ENCODE measurements at places on chromosomes 5 and 9.

DNA sequence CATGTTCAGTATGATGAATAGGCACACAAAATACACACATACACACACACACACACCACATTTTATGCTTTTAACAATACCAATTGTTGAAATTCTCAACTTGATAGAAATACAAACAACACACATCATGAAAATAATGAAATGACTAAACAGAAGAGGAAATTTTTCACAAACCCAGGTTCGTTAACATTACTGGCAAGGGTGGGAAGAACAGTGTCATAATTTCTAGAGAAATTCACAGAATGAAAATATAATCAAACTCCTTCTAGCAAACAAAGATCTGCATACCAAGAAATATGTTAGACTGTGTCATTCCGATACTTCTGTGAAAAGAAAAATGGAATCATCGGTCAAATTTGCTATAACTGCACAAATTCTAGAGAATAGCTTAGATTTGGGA lies 41.9 kb downstream of the ST8SIA4 start:
- DNase-seq = no peak

DNA sequence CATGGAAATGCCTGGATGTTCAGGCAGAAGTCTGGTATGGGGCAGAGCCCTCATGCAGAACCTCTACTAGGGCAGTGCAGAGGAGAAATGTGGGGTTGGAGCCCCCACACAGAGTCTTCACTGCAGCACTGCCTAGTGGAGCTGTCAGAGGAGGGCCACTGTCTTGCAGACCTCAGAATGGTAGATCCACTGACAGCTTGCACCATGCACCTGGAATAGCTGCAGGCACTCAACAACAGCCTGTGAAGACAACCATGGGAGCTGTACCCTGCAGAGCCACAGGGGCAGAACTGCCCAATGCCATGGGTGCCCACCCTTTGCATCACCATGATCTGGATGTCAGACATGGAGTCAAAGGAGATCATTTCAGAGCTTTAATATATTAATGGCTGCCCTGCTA lies 36.9 kb downstream of the TRIP13 start:
- no peak for DNase-seq

DNA sequence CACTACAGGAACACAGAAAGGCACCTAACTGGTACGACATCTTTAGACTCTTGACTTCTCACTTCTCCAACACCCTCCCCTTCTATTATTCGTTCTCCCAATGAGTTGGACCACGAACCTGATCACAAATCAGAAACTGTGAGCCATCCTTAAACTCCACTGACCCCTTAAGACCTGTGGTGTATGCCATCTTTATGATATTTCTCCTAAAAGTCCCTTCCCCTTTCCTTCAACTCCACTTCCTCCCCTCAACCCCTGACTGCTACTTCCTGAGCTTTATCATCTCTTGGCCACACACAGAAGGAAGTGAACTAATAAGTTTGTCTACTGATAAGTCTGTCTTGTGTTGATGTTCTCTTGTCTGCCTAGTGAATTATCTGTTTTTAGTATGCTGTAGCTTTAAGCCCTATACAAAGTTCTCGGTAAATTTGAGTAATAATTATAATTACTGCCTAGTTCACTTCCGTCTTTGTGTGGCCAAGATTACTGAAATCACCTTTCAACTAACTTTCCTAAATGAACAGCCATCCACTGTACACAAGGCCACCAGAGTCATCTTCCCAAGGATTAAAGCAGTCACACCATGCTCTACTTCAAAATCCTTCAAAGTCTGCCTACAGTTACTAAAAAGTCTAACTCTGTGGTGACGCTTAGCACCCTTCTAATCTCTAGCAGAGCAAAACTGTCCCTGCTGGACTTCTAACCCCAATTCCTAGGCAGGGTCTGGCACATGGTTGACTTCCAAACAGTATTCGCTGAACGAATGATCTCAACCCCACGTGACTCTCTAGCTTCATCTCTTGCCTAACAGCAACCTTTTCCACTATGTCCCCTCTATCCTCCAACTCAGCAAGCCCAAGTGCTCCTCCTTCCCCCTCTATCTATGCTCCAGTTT lies 23.2 kb downstream of the ELOVL7 start:
- DNase-seq = no peak

- DNase-seq = no peak
Observed at GRCh38 chr5:40464511-40464910, 215.2 kb upstream of the PTGER4 start.

DNA sequence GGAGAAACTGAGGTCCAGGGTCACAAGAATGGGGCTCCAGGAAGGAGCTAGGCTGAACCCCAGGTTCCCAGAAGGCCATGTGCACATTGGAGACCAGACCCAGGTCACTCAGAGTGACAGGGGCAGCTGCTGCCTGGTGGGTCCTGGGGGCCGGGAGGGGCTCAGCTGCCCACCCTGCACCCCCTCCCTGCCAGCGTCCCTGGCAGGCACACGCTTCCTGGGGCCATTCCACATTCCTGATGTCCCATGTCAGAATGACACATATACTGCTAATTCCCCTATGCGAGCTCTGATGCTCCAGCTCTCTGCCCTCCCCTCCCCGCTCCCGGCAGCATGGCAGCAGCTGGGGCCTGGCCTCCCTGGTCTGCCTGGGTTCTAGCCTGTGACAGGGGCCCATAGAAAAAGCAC lies 14.0 kb downstream of the FGFR4 start:
- no peak for DNase-seq

DNA sequence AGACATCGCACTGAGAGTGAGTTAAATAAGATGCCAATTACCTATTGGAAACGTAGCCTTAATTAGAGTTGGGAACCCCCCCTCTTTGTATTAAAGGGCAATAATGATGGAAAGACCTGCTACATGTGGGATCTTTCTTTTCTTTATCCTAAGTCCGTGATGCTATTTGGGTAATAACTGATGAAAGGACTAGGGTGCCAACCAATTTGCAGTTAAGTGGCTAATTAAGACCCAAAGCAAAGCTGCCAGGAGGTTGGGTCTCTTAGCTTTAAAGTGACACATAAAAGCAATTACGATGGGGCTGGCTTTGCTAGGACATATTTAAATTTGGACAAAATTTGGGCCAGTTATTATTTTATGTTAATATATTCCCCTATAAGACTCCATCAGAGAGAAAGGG lies 728.8 kb downstream of the NR2F1-AS1 start:
- no peak for DNase-seq

- DNase-seq = no peak
Observed at GRCh38 chr9:18822850-18823249, 210.2 kb downstream of the SAXO1 start.

GRCh38 chr5:143870871-143871632 lies 59.1 kb downstream of the HMHB1 start:
- no peak for DNase-seq

- DNase-seq = no peak
Observed at GRCh38 chr5:111748304-111748763, 8.7 kb downstream of the NREP start.

DNA sequence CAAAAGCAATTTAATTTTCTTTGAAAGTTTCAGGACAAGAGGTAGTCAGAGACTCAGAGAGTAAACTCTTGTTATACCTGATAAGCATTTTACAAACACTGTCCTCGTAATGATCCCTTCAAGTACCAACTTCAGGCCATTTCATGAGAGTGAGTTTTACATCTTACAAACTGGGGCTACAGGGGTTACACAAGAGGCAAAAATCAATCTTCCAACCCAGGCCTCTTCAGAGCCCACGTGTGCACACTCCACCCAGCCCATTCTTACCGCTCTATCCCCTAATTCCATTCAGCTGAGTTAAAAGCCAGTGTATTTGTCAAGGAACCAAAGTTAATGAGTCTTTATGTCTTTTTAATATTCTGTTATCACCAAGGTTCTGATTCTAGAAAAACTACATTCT lies 46.5 kb downstream of the PSMB7 start:
- no peak for DNase-seq

- DNase-seq = no peak
Observed at GRCh38 chr5:152608458-152608857, 203.4 kb upstream of the NMUR2 start.

- DNase-seq = no peak
Observed at GRCh38 chr5:43075319-43076293, 35.5 kb upstream of the ANXA2R start.

GRCh38 chr9:136848393-136849037 lies 694 bp upstream of the PHPT1 start:
- DNase-seq = peak; percentile 41

DNA sequence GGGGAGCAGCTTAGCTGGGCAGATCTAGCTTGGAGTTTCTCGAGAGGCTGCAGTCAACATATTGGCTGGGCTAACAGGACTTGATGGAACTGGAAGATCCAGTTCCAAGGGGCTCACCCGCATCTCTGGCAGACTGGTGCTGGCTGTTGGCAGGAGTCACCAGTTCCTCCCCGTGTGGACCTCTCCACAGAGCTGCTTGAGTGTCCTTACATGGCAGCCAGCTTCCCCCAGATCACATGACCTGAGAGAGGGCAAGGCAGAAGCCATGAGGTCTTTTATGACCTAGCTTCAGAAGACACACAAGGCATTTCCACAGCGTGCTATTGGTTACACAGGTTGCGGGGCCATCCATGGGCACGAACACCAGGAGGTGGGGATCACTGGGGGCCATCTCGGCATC lies 26.4 kb upstream of the RXRA start:
- DNase-seq = no peak

GRCh38 chr9:114787214-114787613 lies 18.6 kb downstream of the TNFSF15 start:
- no peak for DNase-seq

DNA sequence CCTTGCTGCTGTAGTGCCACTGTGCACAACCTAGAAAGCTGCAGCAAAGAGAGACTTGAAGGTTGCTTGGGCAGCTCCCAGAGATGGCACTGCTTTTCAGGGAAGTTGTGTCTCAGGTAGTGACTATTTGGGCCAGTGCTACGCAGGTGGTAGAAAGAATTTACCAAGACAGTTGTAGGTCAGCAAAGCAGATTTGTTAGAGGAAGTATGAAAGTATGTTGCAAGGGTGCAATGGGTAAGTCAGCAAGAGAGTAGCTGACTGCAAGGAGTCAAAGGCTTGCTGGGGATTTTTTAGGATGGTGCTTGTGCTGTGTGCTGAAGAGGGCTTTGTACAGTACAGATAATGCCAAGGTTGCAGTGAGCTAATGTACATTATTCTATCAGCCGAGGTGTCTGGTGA lies 33.5 kb upstream of the SPARC start:
- no peak for DNase-seq

DNA sequence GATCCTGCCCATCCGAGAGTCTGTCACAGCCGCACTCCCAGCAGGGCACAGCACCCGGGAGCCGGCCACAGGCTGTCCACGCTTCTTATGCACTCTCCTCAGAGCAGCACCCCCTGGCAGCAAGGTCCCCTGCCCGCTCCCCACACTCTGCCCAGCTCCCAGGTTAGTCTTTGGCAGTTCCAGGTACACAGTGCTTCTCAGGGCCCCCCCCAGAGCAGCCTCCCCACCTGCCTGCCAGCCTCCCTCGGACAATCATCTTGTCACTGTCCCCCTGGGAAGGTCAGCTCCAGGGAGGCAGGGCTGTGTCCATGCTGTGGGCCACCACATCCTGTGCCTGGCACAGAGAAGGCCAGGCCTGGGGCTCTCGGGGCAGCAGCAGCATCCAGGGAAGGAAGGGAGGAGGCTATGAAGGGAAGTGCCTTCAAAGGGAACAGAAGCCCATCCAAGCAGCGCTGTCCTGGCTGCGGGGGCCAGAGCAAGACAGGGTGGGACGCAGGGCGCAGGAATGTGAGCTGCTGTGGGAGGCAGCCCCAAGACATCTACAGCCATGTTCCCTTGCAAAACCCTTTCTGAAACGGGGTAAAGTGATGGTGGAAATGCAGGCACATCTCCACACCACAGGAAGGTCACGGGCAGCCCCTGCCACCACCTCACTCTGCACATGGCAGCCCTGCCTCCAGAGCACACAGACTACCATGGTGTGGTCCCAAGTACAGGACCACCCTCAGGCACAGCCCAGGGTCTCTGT lies 68.6 kb upstream of the ADAMTS2 start:
- no peak for DNase-seq

DNA sequence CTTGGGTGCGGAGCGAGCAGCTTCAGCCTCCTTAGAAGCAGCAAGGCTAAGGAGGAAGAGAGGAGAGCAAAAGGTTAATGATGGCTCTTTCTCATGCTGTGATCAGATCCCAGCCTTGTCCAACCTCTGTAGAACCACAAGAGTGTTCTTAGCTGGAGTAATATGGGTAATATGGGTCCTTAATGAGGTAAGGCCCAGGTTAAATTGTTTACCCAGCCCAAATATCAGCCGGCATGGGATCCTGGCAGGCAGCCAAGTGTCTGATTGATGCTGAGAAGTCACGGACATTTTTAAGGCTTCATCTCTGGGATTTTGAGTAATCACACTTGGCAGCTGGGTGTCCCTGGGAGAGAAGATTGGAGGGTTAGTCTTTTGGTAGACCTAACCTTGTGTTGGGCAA lies 32.3 kb downstream of the GLRA1 start:
- DNase-seq = no peak

DNA sequence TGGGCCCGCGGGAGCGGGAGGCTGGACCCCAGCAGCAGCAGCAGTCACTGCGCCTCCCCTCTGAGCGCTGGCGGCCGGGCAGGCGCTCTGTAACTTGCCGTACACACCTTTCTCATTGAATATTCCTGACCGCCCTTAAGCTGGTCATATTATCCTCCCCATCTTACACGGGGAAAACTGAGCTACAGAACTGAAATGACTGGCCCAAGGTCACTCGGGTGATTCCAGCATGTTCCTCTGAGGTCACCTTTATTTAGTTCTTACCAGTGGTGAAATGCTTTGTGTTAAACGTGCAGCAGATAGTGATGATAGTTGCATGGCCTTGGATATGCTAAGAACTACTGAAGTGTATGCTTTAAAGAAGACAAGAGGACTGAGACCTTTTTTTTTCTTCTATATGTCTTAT lies 607 bp downstream of the UQCRQ start:
- DNase-seq = no peak

GRCh38 chr5:64074533-64074932 lies 91.1 kb upstream of the RNF180 start:
- no peak for DNase-seq

- DNase-seq = no peak
Observed at GRCh38 chr5:2877522-2877921, 126.0 kb upstream of the IRX2 start.

- no peak for DNase-seq
Observed at GRCh38 chr9:111436571-111436970, 47.6 kb downstream of the ECPAS start.

DNA sequence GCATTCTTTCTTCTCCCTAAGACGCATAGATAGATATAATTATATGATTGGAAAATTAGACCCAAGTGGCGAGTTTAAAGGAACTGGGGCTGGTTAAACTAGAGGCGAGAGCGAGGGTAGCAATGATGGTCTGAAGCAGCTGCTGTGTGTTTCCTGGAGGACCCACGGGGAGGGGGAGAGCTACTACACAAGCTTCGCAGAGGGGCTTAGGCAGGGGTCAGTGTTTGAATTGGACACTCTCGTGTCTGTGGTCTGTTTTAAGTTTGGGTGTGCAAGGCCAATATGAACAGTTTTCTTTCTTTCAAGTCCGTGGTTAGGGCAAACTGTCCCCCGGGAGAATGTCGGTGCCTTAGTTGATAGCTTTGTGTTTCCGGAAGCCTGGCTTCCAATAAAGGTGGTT lies 43.1 kb downstream of the PDZD2 start:
- no peak for DNase-seq

Data from CD4-positive, alpha-beta T cell treated with Interleukin-6 for 4 hours (primary cell).